ENCODE measurements at places on chromosomes 12 and 14.

- no peak for DNase-seq
Observed at GRCh38 chr14:56206596-56206995, 88.4 kb downstream of the PELI2 start.

GRCh38 chr14:61270714-61271113, 10.4 kb downstream of the TMEM30B start:
- DNase-seq: no peak

DNA sequence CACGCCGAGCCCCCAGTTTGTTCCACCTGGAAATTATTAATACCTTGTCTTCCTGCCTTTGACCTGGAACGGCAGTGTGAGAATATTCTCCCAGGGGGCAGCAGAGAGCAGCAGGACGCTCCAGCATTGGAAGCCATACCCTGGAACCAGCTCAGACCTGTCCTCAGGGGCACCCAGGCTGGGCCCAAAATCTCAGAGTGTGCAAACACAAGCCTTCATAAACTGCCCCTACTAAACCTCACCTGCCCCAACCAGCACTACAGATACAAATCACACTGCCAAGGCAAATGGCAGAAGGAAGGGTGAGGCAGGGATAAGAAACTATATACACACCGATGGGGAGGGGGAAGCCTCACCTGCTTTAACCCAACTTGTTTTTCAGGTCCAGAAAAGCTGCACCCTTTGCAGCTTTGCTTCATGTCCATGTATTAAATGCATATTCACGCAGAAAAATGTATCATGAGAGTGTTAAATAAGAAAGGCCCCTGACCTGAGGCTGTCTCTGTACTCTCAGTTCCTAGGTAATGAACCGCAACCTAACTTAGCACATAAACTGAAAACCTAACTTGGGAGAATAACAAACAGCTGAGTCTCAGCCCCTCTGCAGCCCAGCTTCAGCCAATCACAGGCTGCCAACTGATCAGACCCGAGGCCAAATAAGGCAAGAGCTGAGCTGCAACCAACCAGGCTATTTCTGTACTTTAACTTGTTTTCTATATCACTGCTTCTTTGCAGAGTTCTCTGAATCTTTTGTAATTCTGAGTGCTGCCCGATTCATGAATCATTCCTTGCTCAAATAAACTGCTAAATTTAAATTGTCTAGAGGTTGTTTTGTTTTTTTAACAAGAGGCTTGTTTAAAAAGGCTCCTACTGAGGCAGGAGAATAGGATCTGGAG, 130.1 kb downstream of the SPTSSA start:
- DNase-seq: no peak

DNA sequence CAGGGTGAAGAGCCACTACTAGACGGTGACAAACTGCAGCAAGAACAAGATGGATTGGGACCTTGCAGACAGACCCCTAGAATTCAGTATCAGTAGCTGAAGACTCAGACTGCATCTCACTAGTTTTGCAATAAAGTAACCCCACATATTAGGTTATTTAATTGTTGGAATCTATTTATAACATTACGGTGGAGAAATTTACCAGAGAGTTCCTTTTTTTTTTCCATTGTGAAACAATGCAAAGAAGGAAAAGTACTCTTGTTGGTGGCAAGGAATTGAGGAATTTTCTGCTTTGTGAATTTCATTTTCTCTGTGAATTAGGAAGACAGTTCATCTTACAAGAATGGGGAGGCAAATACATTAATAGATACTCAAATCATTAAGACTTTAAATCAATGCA, 185.7 kb upstream of the PPFIA2 start:
- no peak for DNase-seq

DNA sequence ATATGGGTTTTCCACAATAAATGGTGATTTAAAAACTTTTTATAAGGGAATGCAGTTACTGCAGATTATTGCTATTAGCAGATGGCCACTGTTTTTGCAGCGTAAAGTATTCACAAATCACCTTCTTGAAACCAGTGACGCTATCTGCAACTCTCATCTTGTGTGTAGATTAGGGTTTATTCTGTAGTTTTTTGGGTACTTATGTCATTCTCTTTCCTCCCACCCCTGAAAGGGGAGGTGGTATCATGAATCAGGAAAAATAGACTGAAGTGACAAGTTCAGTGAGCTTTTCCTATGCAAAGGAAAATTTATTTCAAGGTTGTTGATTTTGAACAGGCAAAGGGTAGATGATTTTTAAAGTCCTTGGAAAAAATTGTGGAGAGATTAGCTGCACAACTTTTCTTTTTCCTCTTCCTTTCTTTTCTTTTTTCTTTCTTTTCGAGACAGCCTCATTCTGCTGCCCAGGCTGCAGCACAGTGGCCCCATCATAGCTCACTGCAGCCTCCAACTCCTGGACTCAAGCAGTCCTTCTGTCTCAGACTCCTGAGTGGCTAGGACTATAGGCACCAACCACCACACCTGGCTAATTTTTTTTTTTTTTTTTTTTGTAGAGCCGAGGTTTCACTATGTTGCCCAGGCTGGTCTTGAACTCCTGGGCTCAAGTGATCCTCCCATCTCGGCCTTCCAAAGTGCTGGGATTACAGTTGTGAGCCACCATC, 1.6 kb downstream of the FRS2 start:
- DNase-seq: no peak

- DNase-seq: no peak
Observed at GRCh38 chr14:69464829-69465228, 19.7 kb upstream of the PLEKHD1 start.

GRCh38 chr12:126534495-126534894, 1469.3 kb downstream of the AACS start:
- DNase-seq: no peak

GRCh38 chr12:6273541-6274230, 36.8 kb upstream of the PLEKHG6 start:
- no peak for DNase-seq

- DNase-seq: no peak
Observed at GRCh38 chr14:91338379-91338778, 79.2 kb downstream of the CCDC88C start.

- DNase-seq: no peak
Observed at GRCh38 chr14:103216857-103217256, 93.6 kb downstream of the TNFAIP2 start.

Data from amygdala (tissue), 56 donors.